Astrocyte of the hippocampus (primary cell): ENCODE measurements at places on chromosomes 4 and X.

DNA sequence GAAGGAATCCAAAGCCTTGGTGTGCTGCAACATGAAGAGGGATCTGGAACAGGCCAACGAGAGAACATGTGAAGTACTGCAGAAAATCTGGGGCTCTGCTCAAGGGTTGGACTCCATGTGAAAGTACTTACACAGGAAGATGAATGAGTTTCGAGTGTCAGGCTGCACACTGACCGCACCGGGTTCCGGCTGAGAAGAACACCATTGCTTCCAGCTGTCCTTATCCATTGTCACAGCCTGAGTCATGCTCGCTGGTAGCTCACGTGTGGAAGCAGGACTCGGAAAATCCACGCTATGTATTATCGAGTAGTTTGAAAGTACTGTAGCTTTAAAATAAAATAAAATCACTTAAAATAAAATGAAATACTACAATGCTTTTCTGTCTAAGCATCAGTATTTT, 50.4 kb upstream of the TBL1X start:
- DNase-seq, result no peak

- no peak for DNase-seq
Measured at GRCh38 chr4:78379040-78379439, 172.5 kb upstream of the ANXA3 start.

DNA sequence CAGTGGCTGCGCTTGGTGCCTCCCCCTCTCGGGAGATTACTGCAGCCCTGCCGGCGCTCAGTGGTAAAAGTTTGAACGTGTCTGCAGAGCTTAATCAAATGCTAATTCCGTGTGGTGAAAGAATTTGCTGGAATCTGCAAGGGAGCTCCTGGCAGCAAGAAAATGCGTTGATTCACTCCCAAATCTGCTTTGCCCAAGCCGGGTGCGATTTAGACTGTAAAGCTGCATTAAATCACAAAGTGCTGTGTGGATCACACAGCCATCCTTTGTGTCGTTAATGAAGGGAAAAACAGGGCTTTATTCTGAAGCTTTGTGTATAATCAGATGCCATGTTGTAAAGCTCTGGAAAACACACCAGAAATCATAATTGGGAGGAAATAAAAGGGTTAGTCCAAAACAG, 444.1 kb downstream of the BCOR start:
- DNase-seq, result peak; percentile 79

DNA sequence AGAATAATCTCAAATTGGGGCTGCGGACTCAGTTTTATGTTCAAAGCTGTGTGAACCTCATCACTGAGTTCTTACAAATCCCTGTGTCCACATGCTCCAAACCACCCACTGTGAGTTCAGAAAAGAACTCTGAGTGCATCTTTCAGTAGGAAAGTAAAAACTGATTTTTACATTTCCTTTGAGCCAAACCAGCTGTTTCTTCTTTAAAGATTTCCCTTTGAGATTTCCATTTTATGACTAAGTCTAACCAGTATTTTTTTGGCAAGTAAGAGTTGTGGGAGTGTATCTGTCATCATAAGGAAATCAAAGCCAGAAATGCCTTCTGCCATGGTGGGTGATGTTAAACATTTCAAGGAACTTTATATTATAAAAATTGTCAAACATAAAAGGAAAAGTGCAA, 100.0 kb downstream of the TET2 start:
- DNase-seq, result peak; percentile 24

- DNase-seq, result peak; percentile 88
Measured at GRCh38 chr4:38678078-38678477, 14.1 kb downstream of the KLF3 start.

DNA sequence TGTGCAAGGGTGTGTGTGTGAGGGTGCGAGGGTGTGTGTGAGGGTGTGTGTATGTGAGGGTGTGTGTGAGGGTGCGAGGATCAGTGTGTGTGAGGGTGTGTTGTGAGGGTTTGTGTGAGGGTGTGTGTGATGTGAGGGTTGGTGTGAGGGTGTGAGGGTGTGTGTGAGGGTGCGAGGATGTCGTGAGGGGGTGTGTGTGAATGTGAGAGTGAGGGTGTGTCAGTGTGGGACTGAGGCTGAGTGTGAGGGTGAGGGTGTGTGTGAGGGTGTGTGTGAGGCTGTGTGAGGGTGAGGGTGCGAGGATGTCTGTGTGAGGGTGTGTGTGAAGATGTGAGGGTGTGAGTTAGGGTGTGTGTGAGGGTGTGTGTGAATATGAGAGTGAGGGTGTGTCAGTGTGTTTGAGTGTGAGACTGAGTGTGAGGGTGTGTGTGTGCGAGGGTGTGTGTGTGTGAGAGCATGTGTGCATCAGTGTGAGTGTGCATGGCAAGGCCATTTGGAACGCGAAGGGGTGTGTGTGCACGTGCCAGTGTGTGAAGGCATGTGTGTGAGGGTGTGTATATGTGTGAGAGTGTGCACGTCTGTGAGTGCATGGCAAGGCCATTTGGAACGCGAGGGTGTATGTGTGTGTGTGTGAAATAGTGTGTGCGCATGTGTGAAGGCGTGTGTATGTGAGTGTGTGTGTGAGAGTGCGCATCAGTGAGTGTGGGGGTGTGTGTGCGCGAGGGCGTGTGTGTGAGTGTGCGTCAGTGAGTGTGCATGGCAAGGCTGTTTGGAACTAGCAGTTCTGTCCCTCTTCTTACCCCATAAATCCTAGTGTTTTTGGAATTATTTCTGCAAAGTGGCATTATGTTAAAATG, 69.8 kb downstream of the RGS12 start:
- DNase-seq, result no peak

DNA sequence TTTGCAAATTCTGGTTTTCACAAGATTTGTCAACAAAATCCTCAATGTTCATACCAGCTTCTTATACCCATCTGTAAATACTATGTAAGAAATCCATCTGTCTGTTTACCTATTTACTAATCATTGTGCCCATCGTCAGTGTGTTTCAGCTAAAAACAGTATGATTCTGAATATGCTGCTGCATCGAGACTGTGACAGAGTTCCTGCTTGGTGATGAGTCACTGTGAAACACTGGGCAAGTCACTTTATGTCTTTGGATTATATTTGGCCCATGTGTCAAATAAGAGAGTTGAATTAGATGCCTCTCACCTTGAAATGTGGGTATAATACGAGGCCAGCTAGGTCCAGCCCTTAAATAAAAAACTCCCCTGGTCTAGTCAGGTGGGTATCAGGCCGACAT, 79.3 kb downstream of the CBLL2 start:
- DNase-seq, result no peak

DNA sequence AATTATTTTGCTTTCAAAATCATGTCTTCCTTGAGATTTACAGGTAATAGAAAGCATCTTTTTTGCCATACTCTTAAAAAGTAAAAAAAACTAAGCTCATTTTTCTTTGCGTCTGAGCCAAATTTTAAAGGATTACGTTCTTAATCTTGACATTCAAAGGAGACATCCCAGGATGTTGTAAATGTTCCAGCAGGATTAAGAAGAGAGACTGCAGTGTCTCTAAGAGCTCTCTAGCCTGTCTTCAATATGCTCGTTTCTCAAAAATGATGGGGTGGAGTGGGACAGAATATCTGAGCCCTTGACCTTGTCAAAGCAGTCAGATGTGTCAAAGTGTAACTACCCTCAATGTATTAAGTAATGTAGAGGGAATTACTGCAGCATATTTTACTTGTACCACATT, 363.3 kb downstream of the PCDH7 start:
- no peak for DNase-seq

GRCh38 chrX:131609480-131609879, 65.6 kb downstream of the OR13H1 start:
- DNase-seq, result no peak

DNA sequence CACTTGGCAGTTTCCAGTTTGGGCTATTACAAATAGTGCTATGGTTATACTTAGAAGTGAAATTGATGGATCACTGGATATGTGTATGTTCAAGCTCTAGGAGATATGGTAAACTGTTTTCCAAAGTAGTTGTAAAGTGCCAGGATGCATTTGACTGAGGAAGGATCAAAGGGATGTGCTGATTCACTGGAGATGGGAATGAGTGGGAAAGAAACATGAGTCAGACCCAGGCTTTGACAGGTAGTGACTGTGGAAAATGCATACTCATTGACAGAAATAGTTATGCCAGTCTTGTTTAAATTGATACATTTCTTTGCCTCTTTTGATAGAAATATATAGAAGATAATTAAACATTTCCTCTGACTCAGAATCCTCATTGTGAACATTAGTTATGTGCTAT, 77.9 kb downstream of the CEP135 start:
- peak; percentile 54 for DNase-seq

- DNase-seq, result no peak
Measured at GRCh38 chr4:1460967-1461868, 55.0 kb upstream of the NKX1-1 start.

DNA sequence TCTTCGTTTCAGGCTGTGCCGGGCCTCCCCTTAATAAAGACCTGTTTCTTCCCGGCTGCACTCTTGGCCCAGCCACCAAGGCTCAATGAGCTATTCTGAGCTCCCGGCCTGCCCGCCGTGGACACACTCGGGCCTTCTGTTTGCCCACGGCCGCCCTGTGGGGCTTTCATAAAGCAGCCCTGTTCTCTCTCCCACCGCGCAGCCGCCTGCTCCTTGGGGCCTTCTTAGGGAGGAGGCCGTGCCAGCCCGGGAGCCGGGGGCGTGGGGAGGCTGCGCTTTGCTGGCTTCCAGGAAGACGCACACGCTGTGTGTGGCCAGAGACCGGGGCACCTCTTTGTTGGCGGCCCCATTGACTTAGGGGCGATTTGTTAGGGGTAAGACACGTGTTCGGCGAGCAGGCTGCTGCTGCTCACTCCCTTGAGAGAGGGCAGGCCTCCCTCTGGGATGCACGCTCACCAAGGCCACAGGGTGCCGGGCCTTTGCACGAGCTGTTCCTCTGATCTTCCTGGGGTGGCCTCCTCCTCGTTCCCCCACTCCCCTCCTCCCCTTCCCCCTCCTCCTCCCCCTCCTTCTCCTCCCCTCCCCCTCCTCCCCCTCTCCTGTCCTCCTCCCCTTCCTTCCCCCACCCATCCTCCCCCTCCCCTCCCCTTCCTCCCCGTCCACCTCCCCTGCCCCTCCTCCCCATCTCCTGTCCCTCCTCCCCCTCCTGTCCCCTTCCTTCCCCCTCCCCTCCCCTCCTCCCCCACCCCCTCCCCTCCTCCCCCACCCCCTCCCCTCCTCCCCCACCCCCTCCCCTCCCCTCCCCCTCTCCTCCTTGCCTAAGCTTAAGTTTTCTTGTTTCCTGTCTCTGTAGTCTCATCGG, 11.3 kb downstream of the BLOC1S4 start:
- peak; percentile 74 for DNase-seq

- DNase-seq, result no peak
Measured at GRCh38 chrX:134776850-134777370, 118.6 kb upstream of the PLAC1 start.

DNA sequence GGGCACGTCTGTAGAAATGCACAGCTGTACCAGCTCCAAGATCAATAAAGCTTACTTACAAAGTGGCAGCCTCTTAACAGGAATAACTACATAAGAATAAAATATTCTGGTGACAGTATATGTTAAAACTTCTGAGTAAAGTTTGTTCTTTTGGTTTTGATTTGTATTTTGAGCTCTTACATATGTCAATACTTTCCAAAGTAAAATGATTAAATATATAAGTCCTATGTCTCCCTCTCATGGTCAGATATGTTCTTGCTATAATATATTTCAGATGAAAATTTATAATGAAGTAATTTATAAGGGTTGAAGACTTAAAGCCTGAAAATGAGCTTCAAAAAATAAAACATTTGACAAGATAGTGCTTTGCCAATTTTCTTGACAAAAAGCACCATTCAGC, 254.4 kb downstream of the NPFFR2 start:
- DNase-seq, result peak; percentile 25

DNA sequence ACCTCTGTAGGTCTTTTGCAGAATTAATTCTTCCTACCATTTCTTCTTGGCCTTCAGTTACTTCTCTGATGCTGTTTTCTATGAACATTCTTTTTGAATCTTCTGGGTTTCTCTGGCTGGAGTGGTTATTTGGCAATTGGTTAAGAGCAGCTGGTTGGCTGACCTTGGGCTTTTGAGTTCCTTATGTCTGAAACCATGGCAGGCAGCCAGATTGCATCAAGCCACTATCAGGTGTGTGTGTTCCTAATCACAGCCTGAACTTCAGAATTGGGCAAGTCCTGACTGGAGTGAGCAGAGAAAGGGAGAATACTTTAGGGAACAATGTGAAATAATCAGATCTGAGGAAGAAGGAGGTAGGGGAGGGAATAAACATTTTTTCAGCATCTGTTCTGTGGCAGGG, 90.2 kb downstream of the ARHGAP10 start:
- peak; percentile 45 for DNase-seq

GRCh38 chr4:138702190-138702824, 313.3 kb upstream of the NOCT start:
- DNase-seq, result no peak

- no peak for DNase-seq
Measured at GRCh38 chrX:138082251-138082650, 516.3 kb downstream of the ZIC3 start.

DNA sequence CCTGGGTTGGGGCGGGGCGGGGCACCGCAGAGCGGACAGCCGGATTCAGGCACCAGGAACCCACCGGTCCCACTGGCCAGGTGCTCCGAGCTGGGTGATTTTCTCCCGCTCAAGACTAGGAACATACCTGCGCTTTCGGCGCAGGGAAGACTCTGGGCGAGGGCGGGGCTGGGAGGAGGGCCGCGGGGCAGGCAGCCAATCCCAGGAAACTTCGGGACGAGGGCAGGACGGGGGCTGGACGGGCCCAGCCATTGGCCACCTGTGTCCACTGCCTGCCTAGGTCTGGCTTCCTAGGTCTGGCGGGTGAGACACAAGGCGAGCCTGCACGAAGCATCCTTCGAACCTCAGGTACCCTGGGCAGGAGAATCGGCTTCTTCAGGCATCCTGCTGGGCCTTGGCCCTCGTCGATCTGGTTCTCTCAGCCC, 274 bp upstream of the ERVMER34-1 start:
- peak; percentile 71 for DNase-seq

GRCh38 chr4:3862640-3863420, 96.6 kb downstream of the ADRA2C start:
- DNase-seq, result no peak

GRCh38 chrX:119607018-119607389, 780 bp upstream of the NKRF start:
- DNase-seq, result no peak

GRCh38 chrX:78456909-78457308, 129.5 kb upstream of the CYSLTR1 start:
- no peak for DNase-seq

GRCh38 chrX:108584617-108585211, 145.1 kb downstream of the COL4A5 start:
- DNase-seq, result no peak

GRCh38 chr4:173518425-173519102, 11.5 kb downstream of the HAND2 start:
- DNase-seq, result no peak

GRCh38 chr4:101071241-101071640, 276.1 kb downstream of the PPP3CA start:
- DNase-seq, result peak; percentile 15

GRCh38 chrX:139388254-139388653, 142.3 kb upstream of the F9 start:
- peak; percentile 1 for DNase-seq

- DNase-seq, result no peak
Measured at GRCh38 chrX:130402208-130402684, 459 bp downstream of the RBMX2 start.

- peak; percentile 73 for DNase-seq
Measured at GRCh38 chr4:38160487-38161207, 200.4 kb downstream of the PTTG2 start.
